ENCODE measurements at places on chromosomes 16 and 17.

DNA sequence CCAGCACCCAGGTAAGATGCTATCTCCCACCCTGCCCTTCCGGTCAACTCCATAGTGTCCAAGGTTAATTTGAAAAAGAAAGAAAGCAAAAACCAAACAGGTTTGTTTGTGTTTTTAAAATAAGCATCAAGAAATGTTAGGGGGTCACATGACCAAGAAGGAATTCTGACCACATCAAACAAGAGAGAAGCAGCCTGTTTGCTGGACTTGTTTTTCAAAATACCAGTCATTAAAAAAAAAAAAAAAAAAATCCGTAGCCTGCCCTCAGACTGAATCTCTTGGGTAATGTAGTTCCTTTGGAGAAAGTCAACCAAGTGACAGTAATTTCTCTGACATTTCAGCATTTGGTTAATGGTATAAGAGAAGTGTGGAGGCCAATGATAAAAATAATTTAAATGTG is 38.4 kb downstream of the HNF1B start:
- no peak for DNase-seq

- DNase-seq, result no peak
Observed at GRCh38 chr16:12646098-12646489, 157.6 kb downstream of the CPPED1 start.

GRCh38 chr17:5608399-5609112 is 24.2 kb upstream of the NLRP1 start:
- DNase-seq, result no peak

DNA sequence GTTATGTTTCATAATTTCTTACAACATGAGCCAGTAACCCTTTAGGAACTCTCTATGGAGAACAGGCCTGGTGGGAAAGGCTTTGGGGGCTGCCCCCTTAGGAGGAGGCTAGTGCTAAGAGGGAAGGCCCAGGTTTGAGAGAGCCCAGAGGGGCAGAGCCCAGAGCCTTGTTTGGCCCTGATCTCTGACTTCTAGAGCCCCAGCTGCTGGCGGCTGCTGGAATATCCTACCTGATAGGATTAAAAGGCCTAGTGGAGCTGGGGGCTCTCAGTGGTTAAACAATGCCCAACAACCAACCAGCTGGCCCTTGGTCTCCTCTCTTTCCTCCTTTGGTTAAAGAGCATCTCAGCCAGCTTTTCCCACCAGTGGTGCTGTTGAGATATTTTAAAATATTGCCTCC is 54.1 kb downstream of the IGF2BP1 start:
- DNase-seq, result no peak

- peak; percentile 7 for DNase-seq
Observed at GRCh38 chr16:15650698-15651171, 690 bp downstream of the NDE1 start.

- DNase-seq, result no peak
Observed at GRCh38 chr17:50594128-50594823, 33.8 kb downstream of the CACNA1G start.

GRCh38 chr16:2532494-2533141 is 1.4 kb upstream of the CEMP1 start:
- peak; percentile 31 for DNase-seq

GRCh38 chr17:18173740-18174139 is 9.9 kb upstream of the ALKBH5 start:
- no peak for DNase-seq

DNA sequence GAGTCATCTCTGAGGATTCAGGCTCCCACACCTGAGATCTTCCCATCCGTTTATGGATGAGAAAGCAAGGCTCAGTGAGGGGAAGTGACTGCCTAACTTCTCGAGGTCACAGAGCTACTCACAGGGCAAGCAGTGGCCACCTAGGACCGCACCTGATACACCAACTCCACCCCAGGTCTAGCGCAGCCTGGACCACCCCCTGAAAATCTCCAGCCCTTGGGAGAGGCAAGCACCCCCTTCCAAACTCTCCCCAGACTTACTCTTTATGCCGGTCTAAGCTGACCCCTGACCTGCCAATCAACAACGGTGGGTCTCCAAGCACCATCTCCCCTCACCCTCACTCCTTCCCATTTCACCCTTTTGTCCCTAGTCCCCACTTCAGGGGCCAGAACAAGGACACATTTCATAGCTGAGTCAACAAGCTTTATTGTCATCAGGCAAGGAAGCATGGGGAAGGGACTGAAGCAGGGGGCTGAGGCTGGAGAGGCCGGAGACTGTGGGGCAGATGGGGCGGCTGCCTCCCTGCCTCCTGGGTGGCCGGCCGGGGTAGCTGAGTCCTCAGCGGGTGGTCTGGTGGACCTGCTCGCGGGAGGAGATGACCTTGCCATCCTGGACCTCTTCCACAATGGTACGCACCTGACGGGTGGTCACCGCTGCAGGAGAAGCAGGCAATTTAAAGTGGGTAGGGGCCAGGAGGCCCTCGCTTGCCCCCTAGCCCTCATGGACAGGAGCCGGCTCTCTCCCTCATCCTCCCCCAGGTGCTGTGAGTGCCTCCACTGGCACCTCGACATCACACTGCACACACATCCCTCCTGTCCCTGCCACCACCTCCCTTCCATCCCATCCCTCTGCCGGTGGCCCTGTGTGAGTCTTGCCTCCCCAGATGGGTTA is 5.1 kb downstream of the KRT17 start:
- DNase-seq, result no peak

GRCh38 chr17:60534010-60534555 is 8.0 kb upstream of the APPBP2 start:
- no peak for DNase-seq

DNA sequence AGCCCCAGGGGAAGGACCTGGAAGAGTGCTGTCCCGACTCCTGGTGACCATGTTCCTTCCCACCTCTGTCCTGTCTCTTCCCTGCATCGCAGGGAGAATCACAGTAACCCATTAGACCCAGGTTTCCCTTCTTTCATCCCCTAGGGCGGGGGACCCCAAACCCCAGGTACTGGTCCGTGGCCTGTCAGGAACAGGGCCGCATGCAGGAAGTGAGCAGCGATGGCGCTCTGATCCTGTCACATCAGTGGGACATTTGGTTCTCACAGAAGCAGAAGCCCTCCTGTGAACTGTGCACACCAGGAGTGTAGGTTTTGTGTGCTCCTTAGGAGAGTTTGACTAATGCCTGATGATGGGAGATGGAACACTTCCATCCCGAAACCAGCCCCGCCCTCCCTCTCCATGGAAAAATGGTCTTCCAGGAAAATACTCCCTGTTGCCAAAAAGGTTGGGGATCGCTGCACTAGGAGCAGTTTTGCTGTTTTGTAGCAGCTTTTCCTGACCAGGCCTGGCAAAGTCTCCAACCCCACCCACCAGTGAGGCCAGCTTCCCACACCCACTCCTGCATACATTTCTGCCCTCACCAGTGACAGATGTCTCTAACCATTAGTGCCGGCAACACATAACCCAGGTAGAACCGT is 10.5 kb downstream of the MNT start:
- DNase-seq, result no peak

- DNase-seq, result no peak
Observed at GRCh38 chr16:17219991-17220390, 250.8 kb downstream of the XYLT1 start.
